ENCODE measurements at places on chromosomes 11 and 22.
A peak's percentile ranks its signal among the peaks of the same experiment; 100 is the strongest.

GRCh38 chr11:69538854-69539253 is 57.4 kb downstream of the LINC01488 start:
- DNase-seq: no peak

DNA sequence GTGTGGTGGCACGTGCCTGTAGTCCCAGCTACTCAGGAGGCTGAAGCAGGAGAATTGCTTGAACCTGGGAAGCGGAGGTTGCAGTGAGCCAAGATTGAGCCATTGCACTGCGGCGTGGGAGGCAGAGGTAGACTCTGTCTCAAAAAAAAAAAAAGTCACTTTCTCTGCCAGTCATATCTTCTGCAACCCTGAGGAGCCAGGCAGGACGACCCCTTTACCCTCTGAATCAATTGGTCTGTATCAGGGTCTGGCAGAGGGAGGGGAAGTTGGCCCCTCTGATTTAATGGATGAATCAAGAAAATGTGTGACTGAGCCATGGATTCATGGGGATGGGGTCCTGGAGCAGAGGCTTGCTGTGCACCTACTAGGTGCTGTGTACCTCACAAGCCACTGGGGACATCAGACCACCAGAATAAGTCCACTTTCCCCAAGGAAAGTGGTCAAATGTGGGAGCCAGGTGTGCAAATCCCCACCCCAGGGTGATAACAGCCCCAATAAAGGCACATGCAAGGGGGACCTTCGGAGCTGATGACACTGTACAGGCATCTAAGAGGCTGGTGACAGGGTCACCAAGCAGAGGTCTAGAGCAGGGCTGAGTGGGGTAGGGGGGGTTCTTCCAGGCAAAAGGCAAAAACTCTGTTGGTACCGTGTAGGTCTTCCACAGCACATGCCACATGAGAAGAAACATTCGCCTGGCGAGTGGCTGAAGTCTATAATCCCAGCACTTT is 29.0 kb downstream of the TXN2 start:
- peak; percentile 26 for DNase-seq

- no peak for DNase-seq
Observed at GRCh38 chr22:37329238-37330140, 47.2 kb downstream of the CYTH4 start.

- DNase-seq: no peak
Observed at GRCh38 chr11:6455070-6455469, 14.3 kb upstream of the HPX start.

DNA sequence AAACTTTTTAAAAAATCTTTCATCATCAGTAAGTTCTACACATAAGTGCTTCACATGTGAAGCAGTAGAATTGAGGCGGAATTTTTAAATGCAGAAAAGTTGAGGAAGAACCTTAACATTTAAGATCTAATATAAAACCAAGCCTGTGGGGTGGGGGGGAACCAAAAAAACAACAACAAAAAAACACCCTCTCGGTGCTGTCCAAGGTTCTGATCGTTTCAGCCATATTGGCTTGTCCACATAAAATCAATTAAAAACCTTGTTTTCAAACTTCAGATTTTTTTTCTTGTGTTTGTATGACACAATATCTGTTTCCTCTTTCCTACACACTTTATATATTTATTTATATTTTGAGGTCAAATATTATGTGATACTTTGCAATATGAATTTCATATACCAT is 130.0 kb downstream of the WNT7B start:
- DNase-seq: no peak

- no peak for DNase-seq
Observed at GRCh38 chr11:6681505-6681904, 1.6 kb downstream of the MRPL17 start.

GRCh38 chr11:112795142-112795815 is 165.9 kb upstream of the NCAM1 start:
- DNase-seq: no peak

GRCh38 chr11:80163011-80163410 is 722.2 kb upstream of the TENM4 start:
- no peak for DNase-seq

- DNase-seq: no peak
Observed at GRCh38 chr11:58024601-58025091, 965 bp downstream of the OR9Q1 start.

DNA sequence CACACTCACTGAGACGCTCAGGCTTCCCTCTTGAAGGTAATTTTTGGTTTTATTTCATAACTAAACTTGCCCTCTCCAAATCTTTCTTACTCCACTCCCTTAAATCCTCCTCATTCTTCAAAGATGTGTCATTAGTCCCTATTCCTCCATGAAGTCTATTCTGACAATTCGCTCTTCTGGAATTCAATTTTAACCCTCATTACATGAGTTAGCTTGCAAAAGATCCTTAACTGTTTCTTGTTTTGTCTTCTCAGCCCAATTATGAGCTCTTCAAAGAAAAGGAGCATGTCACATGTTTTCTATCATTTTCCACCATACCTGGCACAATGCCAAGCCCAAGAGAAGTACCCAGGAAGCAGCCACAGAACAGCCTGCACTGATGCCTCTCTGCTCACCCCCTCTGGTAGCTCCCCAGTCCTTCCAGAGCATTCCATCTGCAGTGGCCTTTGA is 13.0 kb downstream of the GALNT18 start:
- DNase-seq: no peak

GRCh38 chr22:46415776-46416519 is 80.4 kb downstream of the TRMU start:
- DNase-seq: no peak

GRCh38 chr22:35660291-35661127 is 12.3 kb downstream of the APOL6 start:
- DNase-seq: peak; percentile 48

- no peak for DNase-seq
Observed at GRCh38 chr22:48004936-48005335, 1242.5 kb downstream of the TBC1D22A start.

DNA sequence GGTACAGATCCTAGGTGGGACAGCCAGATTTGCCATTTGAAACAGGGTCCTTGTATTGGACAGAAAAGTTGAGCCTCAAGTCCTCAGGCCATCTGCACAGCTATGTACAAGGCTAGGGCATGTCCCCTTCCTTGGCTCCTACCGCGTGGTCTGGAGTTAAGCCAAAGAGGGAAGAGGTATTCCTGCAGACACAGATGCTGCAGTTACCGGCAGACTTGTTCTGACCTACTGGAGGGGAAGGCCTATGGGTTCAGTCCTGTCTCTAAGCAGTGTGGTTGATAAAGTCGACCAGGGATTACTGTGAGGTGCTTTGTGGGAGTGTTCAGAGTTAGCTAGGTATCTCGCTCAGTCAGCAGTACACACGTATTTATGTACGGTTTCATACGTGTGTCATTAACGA is 180.6 kb downstream of the ADAMTS15 start:
- no peak for DNase-seq

DNA sequence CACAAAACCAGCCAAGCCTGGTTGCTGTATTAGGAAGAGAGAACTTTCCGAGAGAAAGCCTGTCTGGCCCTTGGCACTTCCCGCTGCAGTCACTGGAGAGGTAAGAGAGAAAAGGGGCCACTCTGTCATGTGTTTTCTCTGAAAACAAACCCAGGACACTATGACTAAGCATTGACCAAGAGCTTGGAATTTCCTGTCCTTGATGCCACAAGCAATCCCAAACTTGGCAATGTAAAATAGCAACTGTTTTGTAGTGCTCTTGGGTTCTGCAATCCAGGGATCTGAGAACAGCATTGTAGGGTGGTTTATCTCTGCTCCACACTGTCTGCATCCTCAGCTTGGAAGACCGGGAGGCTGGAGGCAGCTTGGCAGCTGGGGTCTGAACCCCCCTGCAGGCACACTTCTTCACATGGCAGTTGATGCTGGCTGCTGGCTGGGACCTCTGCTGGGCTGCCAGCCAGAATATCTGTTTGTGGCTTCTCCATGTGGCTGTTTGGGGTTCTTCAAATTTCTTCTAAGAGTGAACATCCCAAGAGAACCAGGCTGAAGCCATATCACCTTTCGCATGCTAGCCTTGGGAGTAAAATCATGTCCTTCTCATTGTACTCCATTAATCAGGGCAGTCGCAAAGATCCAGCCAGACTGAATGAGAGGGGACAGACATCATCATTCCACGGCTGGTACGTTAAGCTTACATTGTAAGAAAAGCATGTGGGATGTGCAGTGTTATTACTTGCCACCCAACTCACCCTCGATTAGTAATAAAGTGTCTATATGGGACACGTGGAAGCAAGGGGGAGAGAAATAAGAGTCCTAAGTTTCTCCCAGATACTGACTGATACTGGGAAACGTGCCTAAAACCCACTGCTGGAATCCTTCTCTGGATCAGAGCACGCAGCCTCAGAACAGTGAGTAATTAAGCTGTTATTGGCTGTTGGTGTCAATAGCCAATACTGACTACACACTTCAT is 537.4 kb upstream of the B3GAT1 start:
- no peak for DNase-seq

DNA sequence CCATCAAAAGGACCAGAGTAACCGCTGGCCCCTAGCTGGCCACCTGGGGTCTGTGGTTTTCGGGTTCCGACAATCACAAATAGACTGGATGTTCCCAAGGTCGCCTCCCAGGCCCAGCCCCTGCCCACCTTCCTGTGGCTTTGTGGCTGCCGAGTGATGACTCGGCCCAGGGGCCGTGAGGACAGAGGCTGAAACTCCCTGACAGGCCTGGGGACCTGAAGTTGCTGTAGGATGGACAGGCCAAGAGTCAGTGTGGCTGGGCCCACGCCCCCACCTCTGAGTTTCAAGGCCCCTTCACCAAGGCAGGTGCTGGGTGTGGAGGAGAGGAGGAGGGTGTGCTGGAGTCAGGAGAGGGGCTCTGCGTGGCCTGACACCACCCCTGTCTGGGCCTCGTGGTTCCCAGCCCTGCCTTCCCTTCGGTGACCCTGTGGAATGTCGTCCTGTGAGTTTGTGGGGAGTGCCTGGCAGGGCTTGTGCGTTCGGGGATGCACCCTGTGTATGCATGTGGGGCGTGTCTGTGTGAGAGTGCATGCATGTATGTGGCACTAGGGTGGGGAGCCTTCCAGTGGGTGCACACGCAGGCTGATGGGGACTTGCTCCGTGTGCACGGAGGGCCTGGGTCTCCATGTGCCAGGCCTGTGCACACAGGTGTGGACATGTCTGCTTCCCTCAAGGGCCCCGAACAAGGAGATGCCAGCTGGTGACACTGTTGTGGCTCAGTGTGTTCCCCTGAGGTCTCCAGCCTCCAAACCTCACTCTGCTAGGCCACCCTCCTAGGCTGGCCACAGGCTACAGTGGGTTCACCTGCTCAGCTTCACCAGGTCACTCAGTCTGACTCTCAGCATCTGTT is 8.4 kb upstream of the MGAT3 start:
- no peak for DNase-seq

GRCh38 chr11:114159320-114159719 is 99.8 kb downstream of the ZBTB16 start:
- DNase-seq: no peak

GRCh38 chr11:133180201-133180600 is 352.1 kb downstream of the OPCML start:
- no peak for DNase-seq

DNA sequence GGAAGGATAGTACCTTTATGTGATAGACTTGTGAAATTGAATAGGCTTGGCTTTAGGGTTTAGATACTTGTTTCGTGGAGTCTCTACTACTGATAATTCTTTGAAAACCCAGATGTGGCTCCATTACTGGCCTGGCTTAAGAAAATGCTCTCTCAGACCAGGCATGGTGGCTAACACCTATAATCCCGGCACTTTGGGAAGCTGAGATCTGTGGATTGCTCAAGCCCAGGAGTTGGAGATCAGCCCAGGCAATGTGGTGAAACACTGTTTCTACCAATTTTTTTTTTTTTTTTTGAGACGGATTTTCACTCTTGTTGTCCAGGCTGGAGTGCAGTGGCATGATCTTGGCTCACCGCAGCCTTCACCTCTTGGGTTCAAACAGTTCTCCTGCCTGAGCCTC is 40.9 kb downstream of the ATG13 start:
- DNase-seq: no peak

DNA sequence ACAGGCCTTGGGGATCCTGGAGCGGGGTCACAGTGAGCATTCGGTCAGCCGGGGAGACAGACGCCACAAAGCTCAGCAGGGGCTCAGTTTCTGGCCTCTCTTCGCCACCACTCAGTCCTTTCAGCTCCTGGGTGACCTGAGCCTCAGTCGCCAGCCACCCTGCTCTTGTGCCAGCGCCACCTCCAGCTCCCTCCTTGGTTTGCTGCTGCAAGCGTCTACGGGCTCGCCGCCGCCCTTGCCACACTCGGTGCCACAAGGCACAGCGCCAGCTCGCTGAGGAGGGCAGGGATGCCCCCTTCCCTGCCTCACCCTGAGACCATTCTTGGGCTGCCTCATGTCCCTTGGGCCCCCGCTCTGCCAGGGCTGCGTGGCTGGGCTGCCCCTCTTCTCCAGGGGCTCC is 1.5 kb upstream of the EEF1G start:
- no peak for DNase-seq

DNA sequence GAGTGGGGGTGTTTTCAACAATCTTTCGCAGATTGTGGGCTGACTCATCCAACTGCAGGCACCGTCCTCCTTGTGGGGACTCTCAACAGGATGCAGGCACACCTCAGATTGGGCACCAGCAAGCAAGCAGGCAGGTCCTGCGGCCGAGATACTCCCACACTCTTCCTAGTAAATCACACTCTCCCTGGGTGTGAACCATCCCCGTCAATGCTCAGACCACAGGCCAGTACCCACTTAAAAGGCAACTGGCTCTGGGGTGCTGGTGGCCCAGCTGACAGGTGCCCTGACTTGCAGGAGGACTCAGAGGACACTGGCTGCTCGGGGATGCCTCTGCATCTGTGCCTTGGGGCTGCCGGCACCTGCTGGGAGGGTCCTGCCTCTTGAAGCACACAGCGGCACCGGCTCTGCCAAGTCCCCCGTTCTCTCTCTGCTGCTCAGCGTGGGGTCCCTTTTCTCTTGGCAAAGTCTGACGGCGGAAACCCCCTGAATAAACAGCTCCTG is 282.5 kb downstream of the CTTN start:
- DNase-seq: no peak

GRCh38 chr11:101476191-101476590 is 107.6 kb downstream of the TRPC6 start:
- DNase-seq: no peak

DNA sequence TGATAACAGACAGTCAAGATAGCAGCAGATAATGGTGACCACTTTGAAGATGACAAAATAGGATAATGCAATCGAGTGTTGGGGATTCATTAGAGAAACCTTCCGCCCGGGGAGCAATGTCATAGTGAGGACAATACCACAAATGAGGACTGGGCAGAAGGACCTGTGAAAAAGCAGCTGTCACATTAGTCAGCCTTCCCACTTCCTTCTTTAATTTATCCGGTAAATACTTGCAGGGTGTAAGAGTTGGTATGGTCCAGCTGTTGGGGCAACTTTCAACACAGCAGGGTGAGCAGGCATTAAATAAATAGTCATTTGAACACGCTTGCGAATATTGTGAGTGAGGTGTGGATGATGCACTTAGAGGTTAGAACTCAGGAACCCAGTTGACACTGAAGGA is 132.5 kb upstream of the KIRREL3 start:
- DNase-seq: no peak

GRCh38 chr22:34639911-34640310 is 426.0 kb upstream of the ISX start:
- DNase-seq: no peak

Measured in stimulated activated naive CD4-positive, alpha-beta T cell treated with Interleukin-2 at 50 U/mL for 16 hours (primary cell).